ENCODE measurements at places on chromosomes 5 and 9.

DNA sequence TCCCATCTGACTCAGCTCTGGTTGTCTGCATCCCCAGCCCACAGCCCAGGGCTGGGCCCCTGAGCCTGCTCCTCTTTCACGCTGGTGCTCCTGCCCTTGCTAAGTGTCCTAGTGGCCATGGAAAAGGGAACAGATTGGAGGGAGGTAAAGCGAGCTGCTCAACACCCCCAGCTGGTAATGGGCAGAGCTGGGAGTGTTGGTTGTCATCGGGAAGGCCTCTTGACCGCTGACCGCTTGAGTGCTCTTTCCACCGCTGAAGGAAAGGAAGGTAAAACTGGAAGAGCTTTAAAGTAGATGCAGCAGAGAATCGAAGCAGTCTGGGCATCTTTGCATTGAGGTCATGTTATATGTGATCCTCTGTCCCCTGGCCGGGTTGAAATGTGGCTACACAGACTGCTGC, 60.2 kb downstream of the CRB2 start:
- no peak for DNase-seq

GRCh38 chr9:136592666-136593065, 46.8 kb upstream of the NOTCH1 start:
- DNase-seq = no peak

- DNase-seq = peak; percentile 16
These were observed 57.8 kb upstream of the SPINK5 start for GRCh38 chr5:148005788-148006520.

- DNase-seq = no peak
These were observed 56.9 kb downstream of the HOMER1 start for GRCh38 chr5:79456890-79457583.

GRCh38 chr5:112800891-112801290, 60.2 kb upstream of the SRP19 start:
- no peak for DNase-seq

GRCh38 chr5:173549644-173550043, 66.8 kb downstream of the BOD1 start:
- no peak for DNase-seq

GRCh38 chr9:23431459-23431858, 394.6 kb downstream of the ELAVL2 start:
- DNase-seq = no peak

GRCh38 chr5:128773378-128773777, 191.9 kb upstream of the SLC27A6 start:
- DNase-seq = no peak

DNA sequence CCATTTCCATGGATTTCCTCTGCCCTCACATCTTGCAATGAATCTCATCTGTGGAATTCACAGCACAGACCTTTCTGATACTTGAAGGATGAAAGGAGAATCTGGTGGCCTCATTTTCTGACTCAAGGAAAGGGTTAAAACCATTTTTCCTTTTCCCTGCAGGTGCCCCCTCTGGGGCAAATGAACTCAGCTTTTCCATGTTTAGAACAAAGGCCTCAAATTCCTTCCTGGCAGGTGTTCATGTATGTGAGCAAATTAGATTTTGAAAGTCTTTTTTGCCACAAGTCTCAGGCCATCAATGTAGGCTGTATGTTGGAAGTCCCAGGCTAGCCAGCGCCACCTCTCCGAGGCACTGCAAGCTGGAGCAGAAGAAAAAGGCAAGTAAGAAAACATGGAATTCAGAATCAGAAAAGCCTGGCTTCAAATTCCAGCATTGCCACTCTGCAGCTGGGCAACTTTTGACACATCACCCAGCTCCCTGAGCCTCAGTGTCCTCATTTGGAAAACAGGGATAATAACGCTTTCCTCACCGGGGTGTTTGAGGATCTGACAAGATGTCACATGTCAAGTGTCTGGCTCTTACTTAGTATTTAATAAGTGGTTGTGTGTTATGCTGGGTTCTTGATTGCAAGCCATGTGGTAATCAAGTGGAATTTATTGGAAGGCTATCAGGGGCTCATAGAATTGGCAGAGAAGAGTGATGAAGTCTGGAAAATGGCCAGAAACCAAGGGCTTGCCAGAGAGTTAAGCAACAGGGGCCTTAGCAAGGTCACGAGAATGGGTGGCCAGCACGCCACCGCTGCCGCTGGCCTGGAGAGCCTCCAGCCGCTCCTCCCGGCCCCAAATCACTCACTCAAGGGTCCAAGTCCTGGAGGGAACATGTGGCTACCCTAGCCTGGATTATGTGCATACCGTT, 48.4 kb upstream of the SMIM23 start:
- DNase-seq = no peak

DNA sequence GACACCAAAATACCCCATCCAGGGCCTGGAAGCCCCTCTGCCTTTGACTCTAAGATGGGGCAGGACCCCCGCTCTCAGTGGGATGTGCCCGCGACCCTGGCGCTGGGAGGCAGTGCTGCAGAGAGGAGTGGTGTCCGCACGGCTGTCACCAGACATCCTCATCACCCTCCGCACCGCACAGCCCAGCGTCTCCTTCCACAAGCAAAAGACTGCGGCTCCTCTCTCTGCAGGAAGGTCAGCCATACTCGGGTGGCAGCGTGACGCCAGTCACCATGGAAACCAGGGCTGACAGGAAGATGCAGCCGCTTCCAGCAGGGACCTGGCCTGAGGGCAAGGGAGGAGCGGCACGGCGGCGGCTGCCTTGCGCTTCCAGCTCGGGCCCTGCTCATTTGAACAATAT, 17.1 kb upstream of the SLC6A3 start:
- DNase-seq = no peak

GRCh38 chr5:68099327-68099726, 116.2 kb upstream of the PIK3R1 start:
- DNase-seq = no peak

DNA sequence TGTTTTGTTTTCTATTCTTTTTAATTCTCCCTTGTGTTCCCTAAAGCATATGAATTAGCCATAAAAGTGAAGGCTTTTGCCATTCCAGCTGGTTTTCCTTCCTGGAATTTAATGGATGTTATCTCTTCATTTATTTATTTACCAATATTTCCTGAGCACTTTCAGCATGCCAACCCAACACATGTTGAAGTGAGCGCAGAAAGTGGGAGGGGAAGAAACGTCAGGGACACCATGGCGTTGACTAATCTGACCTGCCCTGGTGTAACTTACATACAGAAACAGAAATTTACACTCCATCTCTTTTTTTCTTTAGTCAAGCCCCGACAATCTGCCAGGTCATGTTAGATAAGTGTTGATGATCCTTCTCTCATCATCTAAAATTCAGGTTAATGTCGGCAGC, 247.5 kb downstream of the PCSK5 start:
- no peak for DNase-seq

GRCh38 chr9:14846871-14847311, 63.3 kb downstream of the FREM1 start:
- peak; percentile 53 for DNase-seq

- DNase-seq = peak; percentile 81
These were observed 12.6 kb downstream of the DNM1 start for GRCh38 chr9:128215491-128216409.

- DNase-seq = no peak
These were observed 96.5 kb downstream of the GABBR2 start for GRCh38 chr9:98612061-98612752.

- peak; percentile 21 for DNase-seq
These were observed 355.4 kb upstream of the PRR16 start for GRCh38 chr5:120108586-120109248.

- no peak for DNase-seq
These were observed 6.5 kb downstream of the IL7R start for GRCh38 chr5:35863159-35863558.

GRCh38 chr9:72362118-72362531, 2.9 kb downstream of the ZFAND5 start:
- no peak for DNase-seq

- no peak for DNase-seq
These were observed 4.7 kb upstream of the LCN2 start for GRCh38 chr9:128144239-128145181.

- DNase-seq = peak; percentile 91
These were observed 24.8 kb downstream of the FYB1 start for GRCh38 chr5:39194466-39195136.

DNA sequence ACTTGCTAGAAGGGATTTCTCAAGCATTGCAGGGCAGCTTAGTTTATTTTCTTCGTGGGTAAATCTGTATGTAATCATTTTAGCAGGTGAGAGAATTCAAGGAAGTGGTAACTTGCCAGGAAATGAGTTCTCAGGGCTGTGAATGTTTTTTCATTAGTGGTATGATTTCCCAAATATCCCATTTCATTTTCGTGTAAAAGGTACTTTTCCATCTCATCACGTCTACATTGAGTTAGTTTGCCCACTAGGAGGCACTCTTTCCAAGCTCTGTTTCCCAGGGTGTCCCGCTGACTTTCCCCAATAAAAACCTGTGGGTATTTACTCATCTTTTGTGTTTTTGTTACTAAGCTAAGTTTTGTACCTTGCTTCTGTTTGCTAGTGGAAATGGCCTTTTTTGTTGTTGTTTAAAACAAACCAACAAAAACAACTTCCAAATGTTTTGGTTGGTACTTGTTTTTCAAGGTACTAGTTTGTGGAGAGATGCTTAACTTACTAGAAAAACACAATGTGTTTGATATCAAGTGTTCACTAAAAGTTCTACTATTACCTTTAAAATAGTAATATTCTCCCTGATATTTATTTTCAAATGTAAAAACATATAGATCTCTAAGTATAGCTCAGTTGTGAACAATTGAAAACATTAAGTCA, 373.6 kb downstream of the ADGRV1 start:
- peak; percentile 50 for DNase-seq

DNA sequence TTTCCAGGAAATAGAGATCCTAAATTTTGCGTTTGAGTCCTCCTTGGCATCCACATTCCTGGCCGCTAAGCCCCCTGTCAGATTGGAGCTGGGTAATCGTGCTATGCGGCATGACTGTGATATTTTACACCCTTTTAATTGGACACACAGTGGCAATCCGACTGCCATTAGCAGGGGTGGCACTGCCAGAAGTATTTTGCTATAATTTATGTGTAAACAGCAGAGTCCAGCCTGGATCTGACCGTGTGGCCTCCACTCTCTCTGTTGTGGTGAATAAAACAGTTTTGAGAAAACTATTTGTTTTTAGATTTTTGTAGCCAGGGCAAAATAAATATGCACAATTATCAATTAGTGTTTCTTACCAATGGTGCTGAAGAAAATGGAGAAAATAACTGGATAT, 281.0 kb upstream of the IRX2 start:
- DNase-seq = no peak

DNA sequence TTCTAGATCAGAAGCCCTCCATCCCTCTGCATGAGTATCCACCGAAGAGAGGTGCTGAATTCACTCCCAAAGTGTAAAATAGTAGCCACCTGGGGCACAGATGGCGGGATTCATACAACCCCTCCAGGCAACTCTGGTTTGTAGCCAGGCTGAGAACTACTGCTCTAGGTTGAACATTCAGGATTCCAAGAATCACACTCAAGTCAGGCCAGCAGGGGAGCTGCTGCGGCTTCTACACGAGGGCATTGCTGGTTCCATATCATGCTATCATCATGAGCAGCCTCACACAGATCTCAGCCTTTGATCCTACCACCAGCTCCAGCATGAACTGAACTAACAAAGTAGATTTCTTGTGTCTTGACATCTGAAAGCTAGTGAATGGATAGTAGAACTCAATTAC, 367.9 kb downstream of the DIRAS2 start:
- DNase-seq = no peak

GRCh38 chr5:84088996-84089395, 295.7 kb downstream of the EDIL3 start:
- DNase-seq = peak; percentile 14

DNA sequence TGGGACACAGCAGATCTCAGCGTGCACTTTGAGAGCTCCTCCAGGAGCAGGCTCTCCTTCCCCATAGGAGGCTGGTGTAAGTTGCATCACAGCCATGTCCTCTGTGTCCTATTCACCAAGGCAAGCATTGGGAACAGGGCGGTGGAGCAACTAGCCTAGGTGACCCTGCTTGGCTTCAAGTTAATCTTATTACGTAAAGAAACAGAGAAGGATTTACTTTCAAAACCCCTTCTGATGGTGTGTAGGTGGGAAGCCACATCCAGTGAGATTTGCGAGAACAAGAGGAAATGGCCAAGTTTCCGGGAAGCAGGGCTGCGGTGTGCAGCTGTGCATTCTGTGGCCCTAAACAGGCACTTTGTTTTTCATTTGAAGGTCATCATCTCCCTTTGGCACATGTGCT, 80.2 kb downstream of the TRIO start:
- no peak for DNase-seq

DNA sequence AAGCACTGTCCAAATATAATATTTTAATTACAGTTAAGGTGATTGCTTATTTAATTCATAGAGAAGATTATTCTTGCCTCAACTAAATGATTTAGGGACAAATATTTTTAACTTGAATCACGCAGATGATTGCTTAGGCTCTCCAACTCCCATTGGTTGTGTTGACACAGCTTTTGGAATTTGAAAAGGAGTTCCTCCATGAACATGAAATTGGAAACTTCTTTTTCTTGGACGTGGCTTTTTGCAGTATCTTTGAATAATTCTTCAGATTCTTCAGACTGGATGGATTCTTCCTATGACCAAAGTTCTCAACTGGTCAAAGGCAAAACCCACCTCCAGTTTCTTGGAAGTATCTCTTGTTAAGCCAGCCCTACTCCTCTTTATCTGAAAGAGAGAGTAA, 456.4 kb upstream of the KLF4 start:
- DNase-seq = no peak

DNA sequence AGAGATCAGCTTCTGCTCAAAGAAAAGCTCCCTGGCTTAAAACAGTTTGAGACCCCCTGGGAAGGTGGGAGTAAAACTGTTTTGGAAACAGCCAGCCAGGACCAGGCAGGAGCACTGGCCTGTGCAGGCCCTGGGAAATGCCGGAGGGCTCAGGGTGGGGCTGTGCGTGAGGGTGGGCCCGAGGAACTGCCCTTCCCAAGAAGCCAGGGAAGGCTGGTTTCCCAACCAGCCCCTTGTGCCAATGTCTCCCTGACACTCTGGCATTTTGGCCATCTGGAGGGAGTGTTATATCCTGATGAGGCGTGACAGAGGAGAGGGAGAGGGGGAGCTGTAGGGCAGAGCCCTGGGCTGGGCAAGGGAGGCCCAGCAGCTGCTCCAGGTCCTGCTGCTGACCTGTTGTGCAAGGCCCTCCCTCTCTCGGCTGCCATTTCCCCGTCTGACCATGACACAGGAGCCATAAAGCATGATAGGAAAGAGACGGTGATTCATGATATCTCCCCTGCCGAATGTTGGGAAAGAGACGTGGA, 16.1 kb downstream of the OLFML2A start:
- DNase-seq = peak; percentile 42

DNA sequence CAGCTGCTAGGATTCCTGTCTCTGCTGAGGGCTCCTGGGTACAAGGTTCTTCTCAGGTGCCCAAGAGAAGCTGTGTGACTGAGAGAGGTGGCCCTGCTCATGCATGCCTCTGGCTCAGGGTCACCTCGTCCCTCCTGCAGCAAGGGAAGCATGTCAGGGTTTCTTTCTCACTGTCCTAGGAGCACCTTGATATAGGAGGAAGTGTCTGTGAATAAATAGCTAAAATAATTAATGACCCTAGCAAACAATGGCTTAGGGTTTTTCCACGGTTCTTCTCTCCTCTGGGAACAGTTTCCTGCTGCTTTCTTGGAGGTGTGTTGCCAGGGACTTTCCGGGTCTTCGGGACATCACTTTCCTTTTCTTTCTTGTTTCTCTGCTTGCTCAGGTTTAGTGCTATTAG, 87.2 kb downstream of the ARHGAP26 start:
- no peak for DNase-seq

GRCh38 chr9:137396227-137396626, 26.7 kb downstream of the EXD3 start:
- DNase-seq = peak; percentile 52

GRCh38 chr9:129737479-129738274, 15.2 kb downstream of the PTGES start:
- DNase-seq = peak; percentile 75

- DNase-seq = no peak
These were observed 511 bp upstream of the WDR41 start for GRCh38 chr5:77492653-77493000.

- DNase-seq = no peak
These were observed 372.5 kb downstream of the IRX2 start for GRCh38 chr5:2378976-2379375.
